ENCODE measurements at places on chromosomes 16 and 17. TPM values are rescaled to one million over a fixed set of nuclear protein-coding genes. Genes with fewer than 3 reads are reported as not detected.

Gene TSPOAP1
- 21.6 TPM for total RNA-seq

DNA sequence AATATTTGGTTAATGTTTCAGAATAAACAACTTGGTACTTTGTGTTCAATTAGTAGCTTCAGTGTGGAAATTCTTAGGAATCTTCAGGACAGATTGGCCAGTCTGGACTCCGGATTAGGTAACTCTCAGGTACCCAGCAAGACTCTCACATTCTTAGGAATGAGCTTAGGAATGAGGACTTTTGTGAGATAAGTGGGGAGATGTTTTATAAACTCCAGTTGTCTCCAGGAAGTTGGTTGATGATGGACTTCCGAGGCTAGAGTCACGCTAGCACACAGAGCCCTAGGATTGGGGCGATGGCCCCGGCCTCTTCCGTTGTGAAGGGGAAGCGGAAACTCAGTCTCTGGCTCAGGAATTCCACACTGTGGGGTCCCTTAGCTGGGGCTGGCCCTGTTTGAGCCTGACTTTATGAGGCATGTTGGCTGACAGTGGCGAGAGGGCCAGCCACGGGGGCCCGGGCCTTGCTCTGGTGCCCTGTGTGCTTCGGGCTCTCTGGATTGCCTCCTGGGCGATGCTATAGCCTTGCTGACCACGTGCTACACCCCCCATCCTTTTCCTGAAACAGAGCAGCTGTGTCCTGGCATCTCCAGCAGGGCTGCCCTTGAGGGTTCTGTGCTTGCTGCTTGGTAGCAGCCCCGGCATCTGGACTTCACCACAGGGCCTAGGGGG lies 32.4 kb downstream of the RAB11FIP3 start:
- H3K4me1 ChIP-seq = peaks cover 3% of the 10 kb centered on the region

DNA sequence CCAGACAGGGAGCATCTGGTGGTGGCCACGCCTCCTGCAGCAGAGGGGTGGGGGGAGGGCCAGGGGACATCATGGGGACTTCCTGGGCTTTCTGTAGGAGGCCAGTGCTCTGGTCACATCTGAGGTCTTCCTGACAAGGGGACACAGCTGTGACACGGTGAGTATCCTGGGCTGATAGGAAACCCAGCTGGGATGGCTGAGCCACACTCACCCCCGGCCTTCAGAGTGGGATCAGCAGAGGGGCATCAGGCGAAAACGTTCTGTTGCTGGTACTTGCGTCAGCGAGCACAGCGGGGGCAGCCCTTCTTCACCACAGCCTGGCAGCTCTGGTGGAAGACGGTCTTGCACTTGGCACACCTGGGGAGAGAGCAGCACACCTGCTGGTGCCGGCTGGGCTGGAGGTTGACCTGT lies 122.9 kb upstream of the SMURF2 start:
- H3K36me3 ChIP-seq = peaks cover 3% of the 10 kb centered on the region
- H3K27me3 ChIP-seq = peaks cover under 1% of the 10 kb centered on the region
- peaks cover 11% of the 10 kb centered on the region for H3K4me1 ChIP-seq
- DNase-seq = no peak
- H3K4me3 ChIP-seq = no peak overlapping the region
- H3K27ac ChIP-seq = no peak overlapping the region

DNA sequence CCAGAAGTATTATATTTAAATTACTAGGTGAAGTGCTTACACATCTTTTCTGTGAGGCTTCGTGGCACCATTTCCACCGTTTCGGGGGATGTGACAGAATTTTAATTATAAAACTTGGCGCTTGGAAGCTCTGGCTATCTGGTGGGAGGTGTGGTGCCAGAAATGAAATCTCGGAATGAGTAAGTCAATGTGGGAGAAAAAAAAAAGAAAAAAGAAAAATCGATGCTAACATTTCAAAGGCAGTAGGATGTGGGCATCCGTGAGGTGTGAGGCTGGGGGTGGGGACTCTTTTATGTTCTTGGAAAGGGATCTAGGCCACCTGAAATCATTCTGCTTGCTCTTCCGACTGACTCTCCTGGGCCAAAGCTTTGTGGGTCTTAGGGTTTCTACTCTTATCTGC lies 21.9 kb downstream of the CPPED1 start:
- no peaks in the 10 kb centered on the region for H3K27me3 ChIP-seq
- peak; percentile 73 for DNase-seq
- peaks cover 9% of the 10 kb centered on the region for H3K4me1 ChIP-seq
- H3K36me3 ChIP-seq = peaks cover 25% of the 10 kb centered on the region
- H3K27ac ChIP-seq = peak overlapping the region; percentile 64

Gene CMTM4
- 2.8 TPM for total RNA-seq

- H3K36me3 ChIP-seq = no peaks in the 10 kb centered on the region
- peak; percentile 87 for DNase-seq
- peak overlapping the region; percentile 79 for H3K27ac ChIP-seq
- no peaks in the 10 kb centered on the region for H3K27me3 ChIP-seq
These were observed 176.3 kb downstream of the RPTOR start for GRCh38 chr17:80720610-80721577.

GRCh38 chr16:75280331-75280804 lies 28.9 kb upstream of the BCAR1 start:
- H3K27ac ChIP-seq = no peak overlapping the region
- H3K36me3 ChIP-seq = peaks cover 3% of the 10 kb centered on the region
- H3K4me1 ChIP-seq = no peaks in the 10 kb centered on the region
- H3K4me3 ChIP-seq = no peak overlapping the region
- peaks cover 5% of the 10 kb centered on the region for H3K27me3 ChIP-seq
- DNase-seq = no peak

- no peak for DNase-seq
- H3K27ac ChIP-seq = no peak overlapping the region
- no peak overlapping the region for H3K4me3 ChIP-seq
- H3K27me3 ChIP-seq = no peaks in the 10 kb centered on the region
These were observed 1.7 kb upstream of the RBBP6 start for GRCh38 chr16:24537474-24538337.

DNA sequence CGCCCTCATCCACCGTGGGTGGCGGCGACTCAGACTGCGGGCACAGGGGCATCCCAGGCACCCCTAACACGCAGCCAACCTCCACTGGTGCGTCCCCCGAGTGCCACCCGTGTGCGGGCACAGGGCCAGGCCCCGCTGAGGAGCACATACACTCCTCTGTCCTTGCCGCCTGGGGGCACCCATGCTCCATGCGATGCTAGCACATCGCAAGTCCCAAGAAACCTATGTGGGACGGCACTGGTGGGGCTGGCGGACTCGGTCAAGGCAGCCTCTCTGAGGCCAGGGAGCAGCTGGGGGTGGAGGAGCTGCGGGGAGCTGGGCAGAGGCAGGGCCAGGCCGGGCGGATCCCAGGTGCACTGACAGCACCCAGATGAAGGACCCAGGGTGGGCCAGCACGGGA lies 4.0 kb downstream of the ZNF598 start:
- H3K27me3 ChIP-seq = no peaks in the 10 kb centered on the region
- DNase-seq = no peak
- no peak overlapping the region for H3K4me3 ChIP-seq
- no peak overlapping the region for H3K27ac ChIP-seq
- peaks cover 28% of the 10 kb centered on the region for H3K36me3 ChIP-seq

DNA sequence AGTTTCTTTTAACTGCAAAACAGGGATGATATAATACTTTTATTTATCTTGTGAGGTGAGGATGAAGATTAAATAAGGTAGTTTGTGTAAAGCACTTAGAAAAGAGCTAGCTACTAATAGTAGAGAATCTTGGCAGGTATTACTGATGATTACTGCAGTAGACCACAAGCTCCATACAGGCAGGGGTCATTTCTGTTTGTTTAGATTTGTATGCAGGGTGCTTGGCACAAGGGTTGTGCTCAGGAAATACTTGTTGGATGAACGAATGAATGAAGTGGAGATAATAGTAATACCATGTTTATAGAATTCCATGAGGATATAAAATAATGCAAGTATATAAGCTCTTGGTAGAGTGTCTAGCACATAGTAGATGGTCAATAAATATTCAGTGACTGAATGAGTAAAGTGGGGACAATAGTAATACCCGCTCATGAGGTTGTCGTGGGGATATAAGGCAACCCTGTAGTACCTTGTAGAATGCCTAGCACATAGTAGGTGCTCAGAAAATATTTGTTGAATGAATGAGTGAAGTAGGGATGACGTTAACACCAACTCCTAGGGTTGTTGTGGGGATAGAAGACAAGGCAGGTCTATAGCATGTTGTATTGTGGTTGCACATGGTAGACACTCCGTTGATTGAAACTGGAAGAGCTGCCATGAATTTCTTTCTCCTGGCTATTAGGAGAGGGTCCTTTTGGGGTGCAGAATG lies 83.0 kb downstream of the ABCC1 start:
- no peak overlapping the region for H3K4me3 ChIP-seq
- peaks cover 20% of the 10 kb centered on the region for H3K4me1 ChIP-seq
- H3K36me3 ChIP-seq = peaks cover 28% of the 10 kb centered on the region
- H3K27ac ChIP-seq = peak overlapping the region; percentile 62
- DNase-seq = no peak

All from activated CD4-positive, alpha-beta memory T cell treated with anti-CD3 and anti-CD28 coated beads for 36 hours (primary cell).